ENCODE measurements at places on chromosomes 7 and 10.

DNA sequence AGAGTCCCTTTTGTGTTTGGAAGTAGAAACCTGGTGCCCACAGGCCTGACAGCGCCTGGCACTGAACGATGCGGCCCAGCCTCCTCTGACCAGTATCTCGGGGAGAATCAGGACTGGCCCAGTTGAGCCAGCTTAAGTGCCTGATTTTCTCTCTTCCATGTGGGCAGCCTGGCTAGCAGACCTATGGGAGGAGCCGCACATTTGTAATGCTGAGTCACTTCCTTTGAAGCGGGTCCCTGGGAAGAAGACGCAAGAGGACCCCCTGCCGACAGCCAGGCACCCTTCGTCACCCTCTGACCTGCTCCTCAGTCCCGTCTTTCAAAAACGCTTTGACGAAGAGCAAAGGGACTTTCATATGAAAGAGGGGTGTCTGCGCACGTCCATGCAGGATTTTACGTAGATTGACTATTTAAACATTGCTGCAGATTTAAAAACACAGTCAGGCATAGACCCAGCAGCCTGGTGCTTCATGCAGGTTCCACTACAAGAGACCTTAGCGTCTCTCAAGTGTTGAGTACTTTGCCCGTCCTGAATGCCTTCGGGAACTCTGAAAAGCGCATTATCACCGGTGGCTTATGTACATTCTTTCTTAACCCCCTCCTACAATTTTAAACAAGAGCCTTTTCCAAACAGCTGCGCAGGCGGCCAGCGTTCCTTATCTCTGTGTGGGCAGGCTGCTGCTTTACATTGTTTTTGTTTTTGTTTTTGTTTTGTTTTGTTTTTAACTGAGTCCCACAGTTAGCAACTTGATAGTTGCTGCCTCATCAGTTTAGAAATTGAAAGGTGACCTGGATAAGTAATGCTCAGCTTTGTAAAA, 36.5 kb upstream of the AP5Z1 start:
- no peak for DNase-seq

DNA sequence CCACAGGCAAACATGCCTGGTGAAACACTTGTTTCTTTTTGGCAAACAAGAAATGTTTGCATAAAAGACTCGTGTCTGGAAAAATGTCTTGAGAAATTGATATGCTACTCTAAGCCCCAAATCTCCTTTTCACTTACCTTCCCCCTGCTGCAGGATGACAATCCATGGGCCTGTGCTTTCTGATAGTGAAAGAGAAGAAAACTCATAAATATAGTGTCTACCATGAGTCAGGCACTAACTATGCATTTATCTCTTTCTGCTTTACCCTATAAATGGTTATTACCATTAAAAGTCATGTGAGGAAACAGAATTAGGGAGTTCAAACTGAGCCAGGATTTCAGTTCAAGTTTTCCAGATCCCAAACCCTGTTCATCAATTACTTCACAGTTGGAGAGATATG, 6.6 kb upstream of the TARP start:
- no peak for DNase-seq

DNA sequence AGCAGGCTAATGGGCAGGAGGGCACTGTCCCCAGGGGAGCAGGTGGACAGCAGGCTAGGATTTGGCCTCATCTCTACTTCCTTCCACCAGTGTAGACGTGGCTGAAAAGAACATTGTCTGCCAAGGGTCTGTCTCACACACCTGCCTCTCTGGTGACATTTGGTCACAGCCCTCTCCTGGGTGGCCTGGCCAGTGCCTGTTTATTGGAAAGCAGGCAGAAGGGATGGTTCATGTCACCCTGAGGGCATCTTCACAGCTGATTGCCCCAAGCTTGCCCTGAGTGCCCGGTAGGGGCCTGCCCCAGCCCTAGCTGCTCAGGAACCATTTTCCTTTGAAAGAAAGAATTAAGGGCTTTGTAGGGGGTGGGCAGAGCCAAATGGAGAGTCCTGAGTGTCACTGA, 138.7 kb downstream of the C10orf105 start:
- DNase-seq: no peak

DNA sequence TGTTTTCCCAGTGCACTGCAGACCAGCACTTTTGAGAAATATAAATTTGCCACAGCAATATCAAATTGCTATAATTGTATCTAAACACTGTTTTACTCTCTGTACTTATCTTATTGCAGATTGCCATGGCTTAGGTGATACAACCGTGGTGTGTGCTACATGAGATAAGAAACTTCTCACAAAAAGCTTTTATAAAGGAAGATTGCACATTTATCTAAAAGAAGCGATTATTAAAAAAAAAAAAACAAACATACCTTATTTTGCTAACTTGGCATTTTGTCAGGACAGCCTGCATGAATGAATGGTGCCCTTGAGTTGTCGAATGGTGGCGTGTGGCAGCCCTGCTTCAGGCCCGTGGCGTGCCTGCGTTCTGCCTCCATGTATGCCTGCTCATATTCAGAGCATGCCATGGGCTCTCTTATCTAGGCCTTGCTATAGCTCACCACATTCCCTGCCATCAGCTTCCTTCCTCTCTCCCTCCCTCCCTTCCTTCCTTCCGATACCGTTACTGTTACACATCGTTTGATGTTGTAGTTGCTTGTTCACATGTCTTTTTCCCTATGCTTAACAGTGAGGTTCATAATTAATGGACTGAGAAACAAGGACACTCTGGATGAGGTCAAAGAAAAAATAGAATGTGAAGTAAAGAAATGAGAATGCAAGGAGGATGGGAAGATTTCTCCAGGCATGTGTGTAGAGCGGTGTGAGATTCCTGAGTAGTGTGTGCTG, 34.9 kb downstream of the PRKAR2B start:
- no peak for DNase-seq

- DNase-seq: no peak
Measured at GRCh38 chr7:30618961-30619360, 24.3 kb downstream of the GARS1 start.

- DNase-seq: no peak
Measured at GRCh38 chr7:139218173-139218572, 12.9 kb upstream of the UBN2 start.

DNA sequence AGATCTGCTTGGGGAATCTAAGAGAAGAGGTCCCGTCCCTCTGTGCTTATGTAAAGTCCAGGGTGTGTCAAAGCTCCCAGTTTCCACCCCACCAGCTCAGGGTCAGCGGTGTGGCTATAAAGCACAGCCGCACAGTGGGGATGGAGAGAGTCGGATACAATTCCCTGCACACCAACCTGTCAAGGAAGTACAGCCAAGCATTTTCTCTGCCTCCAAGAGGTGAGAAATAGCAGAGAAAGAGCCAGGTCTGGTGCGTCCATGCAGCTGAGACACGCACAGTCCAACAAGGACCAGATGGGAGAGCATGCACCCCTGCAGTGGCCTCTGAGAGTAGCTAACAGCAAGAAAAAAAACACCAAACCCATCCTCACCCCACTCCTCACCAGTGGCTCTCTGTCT, 61.3 kb upstream of the WAC start:
- DNase-seq: no peak

- DNase-seq: no peak
Measured at GRCh38 chr10:132397036-132397541, at the start of gene PWWP2B. Gene PWWP2B, plus strand, starts transcription at chr10:132397200. Its CDS starts 27 bp downstream, at chr10:132397227.

- no peak for DNase-seq
Measured at GRCh38 chr10:20931156-20931795, 34.2 kb upstream of the NEBL start.

- no peak for DNase-seq
Measured at GRCh38 chr7:132739271-132739955, 163.1 kb upstream of the PLXNA4 start.

- no peak for DNase-seq
Measured at GRCh38 chr10:5364890-5365338, at the start of gene UCN3. Gene UCN3, plus strand, starts transcription at chr10:5364966. Its CDS starts 8,755 bp downstream, at chr10:5373721.

- DNase-seq: no peak
Measured at GRCh38 chr10:132570771-132571649, 33.4 kb downstream of the INPP5A start.

DNA sequence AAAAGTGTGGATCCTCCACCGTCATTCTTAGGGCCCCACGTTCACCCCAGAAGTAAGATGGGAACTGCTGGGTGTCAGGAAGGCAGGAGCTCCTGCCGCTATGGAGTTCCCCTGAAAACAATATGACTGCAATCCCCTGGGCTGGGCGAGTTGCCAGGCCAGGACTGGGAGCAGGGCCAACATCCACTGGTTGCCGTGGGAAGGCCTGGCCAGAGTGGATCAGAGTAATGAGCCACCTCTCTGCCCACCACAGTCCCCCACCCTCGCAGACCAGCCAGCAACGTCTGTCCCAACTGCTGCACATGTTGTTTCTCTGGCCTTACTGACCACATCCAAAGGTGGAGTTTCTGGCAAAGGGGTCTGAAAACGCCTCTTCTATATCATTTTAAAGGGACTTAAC, 86.6 kb downstream of the STRA8 start:
- no peak for DNase-seq

DNA sequence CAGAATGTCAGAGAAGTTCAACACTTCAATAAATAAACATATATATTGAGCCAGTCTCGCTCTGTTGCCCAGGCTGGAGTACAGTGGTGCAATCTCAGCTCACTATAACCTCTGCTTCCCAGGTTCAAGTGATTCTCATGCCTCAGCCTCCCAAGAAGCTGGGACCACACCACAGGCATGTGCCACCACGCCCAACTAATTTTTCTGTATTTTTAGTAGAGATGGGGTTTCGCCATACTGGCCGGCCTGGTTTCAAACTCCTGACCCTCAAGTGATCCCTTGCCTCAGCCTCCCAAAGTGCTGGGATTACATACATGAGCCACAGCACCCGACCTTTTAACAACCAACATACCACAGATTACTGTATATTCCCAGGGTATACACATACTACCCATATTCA, 134.2 kb downstream of the JMJD1C start:
- DNase-seq: no peak

DNA sequence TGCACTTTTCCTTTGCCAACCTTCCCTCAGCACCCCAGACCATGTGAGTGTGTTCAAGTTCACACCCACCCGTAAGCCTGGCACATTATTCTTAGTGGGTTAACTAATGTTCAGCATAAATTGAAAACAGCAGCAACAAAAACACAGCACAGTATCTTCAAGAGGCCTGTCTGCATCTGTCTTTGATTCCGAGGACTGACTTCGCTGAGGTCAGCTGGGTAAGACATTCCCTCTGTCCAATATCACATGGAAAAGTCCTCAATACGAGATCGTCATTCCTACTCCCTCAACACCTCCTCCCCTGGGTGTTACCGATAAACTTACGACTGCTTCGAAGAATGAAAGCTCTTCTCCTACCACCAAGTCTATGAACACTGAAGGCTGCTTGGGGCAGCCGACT, 218.8 kb downstream of the SFMBT2 start:
- no peak for DNase-seq

DNA sequence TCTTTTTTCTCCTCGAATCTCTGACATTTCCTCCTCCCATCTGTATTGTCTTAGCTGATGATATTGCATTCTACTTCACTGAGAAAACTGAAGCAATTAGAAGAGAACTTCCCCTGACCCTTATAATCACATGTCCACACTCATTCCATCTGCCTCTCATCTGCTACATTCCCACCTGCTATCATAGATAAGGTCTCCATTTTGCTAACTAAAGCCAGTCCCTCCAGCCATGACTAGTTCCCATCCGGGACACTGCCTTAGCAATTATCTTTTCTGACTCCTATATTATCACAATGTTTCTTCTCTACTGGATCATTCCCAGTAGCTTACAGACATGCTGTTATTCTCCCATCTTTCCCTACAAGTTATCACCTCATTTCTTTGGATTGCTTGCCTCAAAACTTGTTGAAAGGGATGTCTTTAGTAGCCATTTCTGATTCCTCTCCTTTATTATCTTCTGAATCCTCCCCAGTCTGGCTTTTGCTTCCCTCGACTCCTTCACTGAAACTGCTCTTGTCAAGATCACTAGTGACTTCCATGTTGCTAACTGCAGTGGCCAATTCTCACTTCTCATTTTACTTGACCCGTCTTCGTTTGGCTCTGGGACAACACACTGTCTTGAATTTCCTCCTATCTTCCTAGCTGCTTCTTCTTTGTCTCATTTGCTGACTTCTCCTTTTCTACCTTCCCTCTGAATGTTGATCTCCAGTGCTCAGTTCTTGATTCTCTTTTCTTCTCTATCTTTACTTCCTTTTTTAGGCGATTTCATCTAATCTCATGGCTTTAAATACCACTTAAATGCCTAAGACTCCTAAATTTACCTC, 35.9 kb downstream of the FZD1 start:
- no peak for DNase-seq

DNA sequence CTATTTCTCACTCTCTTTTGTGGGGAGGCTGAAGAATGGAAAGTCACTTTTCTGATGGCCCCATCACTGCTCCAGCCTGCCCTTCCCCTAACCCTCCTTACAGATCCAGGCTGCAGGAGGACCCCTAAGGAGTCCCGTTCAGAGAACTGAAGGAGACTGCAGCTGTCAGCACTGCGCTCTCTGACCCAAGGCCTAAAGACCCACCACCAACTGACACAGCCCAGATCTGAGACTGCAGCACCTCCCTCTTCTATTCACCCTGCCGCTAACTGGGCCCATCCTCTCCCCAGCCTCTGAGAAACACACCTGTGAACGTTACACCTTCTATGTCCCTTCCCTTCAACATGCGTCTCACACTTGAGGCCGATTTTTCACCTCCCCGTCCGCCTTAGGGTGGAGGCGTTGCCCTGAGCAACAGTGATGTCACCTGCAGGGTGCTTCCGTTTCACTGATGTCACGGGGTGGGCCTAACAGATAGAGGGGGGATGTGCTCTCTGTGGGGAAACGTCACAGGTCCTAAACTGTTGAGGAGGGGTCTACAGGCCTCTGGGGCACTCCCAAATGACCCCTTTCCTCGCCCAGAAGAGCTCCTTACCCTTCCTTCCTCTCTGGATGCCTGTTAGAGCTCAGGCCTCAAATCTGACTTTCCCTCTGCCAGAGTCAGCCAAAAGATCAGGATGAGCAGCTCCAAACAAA, 5.1 kb downstream of the ITPRIP start:
- DNase-seq: no peak

DNA sequence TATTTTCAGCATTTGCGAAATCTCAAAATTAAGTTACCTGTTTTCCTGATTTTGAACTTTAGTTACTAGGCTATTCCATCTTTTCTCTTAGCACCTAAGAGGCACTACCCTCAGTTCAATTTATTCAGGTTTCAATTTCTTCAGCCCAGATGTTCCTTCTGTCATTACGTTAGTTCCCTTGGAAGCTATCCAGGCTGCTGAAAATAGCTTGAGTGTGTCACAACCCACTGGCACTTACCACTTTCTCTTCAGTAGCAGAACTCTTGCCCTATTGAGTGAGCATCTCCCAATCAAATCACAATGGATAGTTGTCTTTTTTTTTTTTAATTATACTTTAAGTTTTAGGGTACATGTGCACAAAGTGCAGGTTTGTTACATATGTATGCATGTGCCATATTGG, 332.7 kb upstream of the LRGUK start:
- DNase-seq: no peak

Measured in GM18507 (cell line).